Endodermal cell (in vitro differentiated cells): ENCODE measurements at places on chromosomes 5 and 9.

- peak; percentile 61 for DNase-seq
These were observed 59.0 kb downstream of the MAP1B start for GRCh38 chr5:72166070-72166979.

DNA sequence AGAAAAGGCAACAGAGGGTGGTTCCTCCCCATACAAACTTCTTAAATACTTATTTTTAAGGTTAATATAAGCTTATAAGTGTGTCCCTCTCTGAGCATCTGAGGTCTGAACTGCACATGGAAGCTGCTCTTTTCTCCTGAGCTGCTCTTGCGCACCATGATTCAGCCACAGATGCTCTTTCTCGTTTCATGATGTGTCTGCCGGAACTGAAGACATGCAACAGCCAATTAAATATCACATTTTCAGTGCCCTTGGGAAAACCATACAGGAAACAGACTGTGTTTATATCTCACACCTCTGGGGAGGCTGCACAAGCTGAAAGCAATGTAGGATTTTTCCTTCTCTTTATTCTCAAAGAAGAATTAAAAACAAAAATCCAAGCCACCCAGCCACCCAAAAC is 96.8 kb upstream of the NREP start:
- DNase-seq = no peak

GRCh38 chr5:167853421-167853820 is 438.0 kb upstream of the WWC1 start:
- DNase-seq = no peak

- DNase-seq = no peak
These were observed 527.6 kb upstream of the CDH18 start for GRCh38 chr5:20515606-20516005.

GRCh38 chr9:135506327-135507103 is 6.0 kb downstream of the MRPS2 start:
- DNase-seq = peak; percentile 75

- peak; percentile 63 for DNase-seq
These were observed 159.3 kb upstream of the DAPK1 start for GRCh38 chr9:87338088-87338989.

DNA sequence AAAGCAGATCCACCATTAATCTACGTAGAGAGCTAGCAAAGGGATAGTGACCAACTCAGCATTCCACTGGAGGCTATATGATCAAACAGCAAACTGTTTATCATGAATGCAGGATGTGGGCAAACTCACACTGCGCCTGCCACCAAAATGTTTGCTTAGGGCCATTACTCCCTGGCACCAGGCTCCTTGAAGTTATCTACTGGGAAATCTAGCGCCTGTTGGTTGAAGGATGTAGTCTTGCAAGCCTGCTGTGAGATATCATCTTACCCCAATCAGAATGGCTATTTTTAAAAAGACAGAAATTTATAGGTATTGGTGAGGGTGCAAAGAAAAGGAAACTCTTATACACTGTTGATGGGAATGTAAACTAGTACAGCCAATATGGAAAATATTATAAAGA is 332.5 kb upstream of the RPS23 start:
- DNase-seq = no peak

- DNase-seq = no peak
These were observed 40.1 kb downstream of the SMARCA2 start for GRCh38 chr9:2055203-2055658.

- DNase-seq = peak; percentile 70
These were observed 19.8 kb downstream of the TRIP13 start for GRCh38 chr5:912280-913091.

GRCh38 chr5:79075646-79076426 is 6.3 kb downstream of the BHMT2 start:
- DNase-seq = no peak

- DNase-seq = peak; percentile 53
These were observed 11.9 kb downstream of the SMIM23 start for GRCh38 chr5:171797543-171797942.

- DNase-seq = no peak
These were observed 109.2 kb downstream of the OSTF1 start for GRCh38 chr9:75197561-75197960.

GRCh38 chr5:123943151-123943550 is 431.2 kb downstream of the CSNK1G3 start:
- no peak for DNase-seq

GRCh38 chr5:42487821-42488220 is 64.6 kb downstream of the GHR start:
- no peak for DNase-seq

DNA sequence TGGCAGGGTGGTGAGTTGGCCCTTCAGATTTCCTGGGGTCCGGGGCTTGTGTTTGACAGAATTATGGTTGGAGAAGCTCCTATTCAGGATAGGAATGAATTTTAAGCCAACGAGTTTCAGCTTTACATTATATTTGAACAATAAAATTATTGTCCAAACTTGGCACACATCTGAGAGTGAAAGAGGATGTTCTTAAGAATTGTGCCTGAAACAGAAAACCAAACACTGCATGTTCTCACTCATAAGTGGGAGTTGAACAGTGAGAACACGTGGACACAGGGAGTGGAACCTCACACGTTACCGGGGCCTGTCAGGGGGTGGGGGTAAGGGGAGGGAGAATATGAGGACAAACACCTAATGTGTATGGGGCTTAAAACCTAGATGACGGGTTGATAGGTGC is 111.8 kb upstream of the ACTBL2 start:
- DNase-seq = no peak

GRCh38 chr9:133323211-133323610 is 12.8 kb downstream of the SURF6 start:
- no peak for DNase-seq

GRCh38 chr5:68396722-68397121 is 181.2 kb downstream of the PIK3R1 start:
- no peak for DNase-seq

DNA sequence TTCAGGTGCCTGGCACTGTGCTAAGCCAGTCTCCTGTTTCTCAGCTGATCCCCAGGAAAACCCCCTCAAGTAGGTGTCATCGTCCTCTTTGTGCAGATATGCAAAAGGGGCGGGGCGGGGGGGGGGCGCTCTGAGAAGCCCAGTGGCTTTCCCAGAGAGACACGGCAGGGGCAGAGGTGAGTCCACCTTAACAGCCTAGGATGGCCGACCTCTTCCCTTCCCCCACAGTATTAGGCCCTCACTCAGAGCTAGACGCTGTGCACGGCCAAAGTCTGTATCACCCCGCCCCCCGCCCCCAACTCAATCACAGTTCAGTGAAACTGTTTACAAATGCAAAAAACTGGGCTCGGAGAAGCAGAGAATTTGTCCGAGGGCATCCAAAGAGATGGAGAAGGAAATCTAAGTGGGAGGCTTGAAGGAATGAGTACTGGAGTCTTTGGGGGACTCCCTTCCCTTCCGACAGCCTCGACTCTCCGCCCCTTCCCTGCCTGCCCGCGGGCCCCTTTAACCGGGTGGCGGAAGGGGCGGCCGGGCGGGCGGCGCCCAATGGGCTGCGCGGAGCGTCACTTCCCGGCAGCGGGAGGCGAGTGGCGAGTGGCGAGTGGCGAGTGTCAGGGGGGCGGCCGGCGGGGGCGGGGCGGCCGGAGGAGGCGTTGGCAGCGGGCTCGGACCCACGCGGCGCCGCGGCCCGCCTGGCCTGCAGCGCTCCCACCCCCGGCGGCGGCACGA is at the start of gene ERGIC1:
ERGIC1 (plus strand) TSS at position 566 of the 729 bp plus-strand sequence; CDS start at position 729, 163 bp downstream.
- peak; percentile 94 for DNase-seq

- DNase-seq = no peak
These were observed 32.9 kb downstream of the NSG2 start for GRCh38 chr5:174078416-174078815.

- DNase-seq = peak; percentile 59
These were observed 25.3 kb upstream of the PPP1R2B start for GRCh38 chr5:156824800-156825199.

GRCh38 chr5:149702934-149703646 is 27.0 kb upstream of the PPARGC1B start:
- no peak for DNase-seq

- peak; percentile 54 for DNase-seq
These were observed 207.2 kb downstream of the ENC1 start for GRCh38 chr5:74433255-74433895.

DNA sequence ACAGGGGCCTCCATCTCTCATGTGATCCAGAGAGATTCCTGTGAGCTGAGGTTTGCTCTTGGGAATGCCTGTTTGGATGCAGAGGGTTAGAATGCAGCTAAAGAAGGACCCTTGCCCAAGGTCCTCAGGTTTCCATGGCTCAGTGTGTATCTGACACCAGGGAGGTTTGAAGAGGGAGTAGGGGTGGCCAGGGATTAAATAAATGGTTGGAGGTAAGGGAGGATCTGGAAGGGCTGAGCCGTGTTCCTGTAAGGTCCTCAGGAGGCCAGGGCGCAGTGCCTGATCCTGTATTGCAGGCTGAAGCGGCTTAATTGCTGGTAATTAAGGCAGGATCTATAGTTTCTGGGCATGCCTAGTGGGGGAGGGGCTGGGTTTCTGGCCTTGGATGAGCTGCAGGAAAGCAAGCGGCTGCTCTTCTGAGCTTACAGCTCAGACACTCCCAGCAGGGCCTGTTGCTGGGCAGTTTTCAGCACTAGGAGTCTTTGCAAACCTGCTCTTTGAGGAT is 41.5 kb upstream of the MAP1B start:
- DNase-seq = peak; percentile 92

- peak; percentile 89 for DNase-seq
These were observed 271.9 kb upstream of the ADAMTS16 start for GRCh38 chr5:4868140-4868735.

DNA sequence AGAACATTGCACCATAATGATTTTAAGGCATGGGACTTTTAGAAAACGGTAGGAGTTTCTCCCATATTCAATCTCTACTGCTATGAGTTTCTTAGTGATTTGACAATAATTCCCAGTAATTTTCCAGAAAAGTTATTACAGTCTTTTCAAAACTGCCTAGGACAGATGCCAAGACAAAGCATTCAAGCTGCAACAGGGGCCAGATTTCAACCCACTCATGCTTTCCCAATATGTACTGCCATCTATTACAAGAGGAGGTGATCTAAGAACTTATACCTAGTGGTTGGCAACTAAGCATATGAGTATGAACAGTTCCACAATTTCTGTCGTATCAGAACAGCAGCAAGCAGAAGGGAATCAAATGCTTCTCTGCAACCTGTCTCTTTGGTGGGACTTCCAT is 95.1 kb upstream of the TMED7 start:
- no peak for DNase-seq
